CMK (cell line): ENCODE measurements at places on chromosomes 12 and 14.

GRCh38 chr12:27606986-27607385, 83.0 kb downstream of the PPFIBP1 start:
- no peak for DNase-seq

DNA sequence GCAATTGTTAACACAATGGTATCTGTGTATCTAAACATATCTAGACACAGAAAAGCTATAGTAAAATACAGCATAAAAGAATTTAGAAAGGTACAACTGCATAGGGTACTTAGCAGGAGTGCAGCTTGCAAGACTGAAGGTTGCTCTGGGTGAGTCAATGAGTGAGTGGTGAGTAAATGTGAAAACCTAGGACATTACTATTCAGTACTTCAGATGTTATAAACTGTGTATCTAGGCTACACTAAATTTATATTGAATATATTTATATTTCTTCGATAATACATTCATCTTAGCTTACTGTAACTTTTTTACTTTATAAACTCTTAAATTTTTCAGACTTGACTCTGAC, 409.0 kb upstream of the DCN start:
- DNase-seq: no peak

DNA sequence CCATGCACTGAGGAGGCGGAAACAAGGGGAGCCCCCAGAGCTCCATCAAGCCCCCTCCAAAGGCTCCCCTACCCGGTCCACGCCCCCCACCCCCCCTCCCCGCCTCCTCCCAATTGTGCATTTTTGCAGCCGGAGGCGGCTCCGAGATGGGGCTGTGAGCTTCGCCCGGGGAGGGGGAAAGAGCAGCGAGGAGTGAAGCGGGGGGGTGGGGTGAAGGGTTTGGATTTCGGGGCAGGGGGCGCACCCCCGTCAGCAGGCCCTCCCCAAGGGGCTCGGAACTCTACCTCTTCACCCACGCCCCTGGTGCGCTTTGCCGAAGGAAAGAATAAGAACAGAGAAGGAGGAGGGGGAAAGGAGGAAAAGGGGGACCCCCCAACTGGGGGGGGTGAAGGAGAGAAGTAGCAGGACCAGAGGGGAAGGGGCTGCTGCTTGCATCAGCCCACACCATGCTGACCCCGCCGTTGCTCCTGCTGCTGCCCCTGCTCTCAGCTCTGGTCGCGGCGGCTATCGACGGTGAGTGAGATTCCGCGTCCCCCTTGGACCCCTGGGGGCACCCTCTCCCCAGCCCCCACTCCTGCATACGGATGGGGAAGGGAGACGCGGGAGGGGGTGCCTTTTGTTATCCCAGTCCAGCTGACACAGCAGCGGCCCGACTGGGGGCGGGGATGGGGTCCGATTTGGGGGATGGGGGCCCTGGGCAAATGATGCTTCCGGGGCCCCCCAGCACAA, 400 bp downstream of the LRP1 start:
- DNase-seq: no peak

GRCh38 chr12:15216036-15216889, 5.0 kb downstream of the RERG start:
- no peak for DNase-seq

DNA sequence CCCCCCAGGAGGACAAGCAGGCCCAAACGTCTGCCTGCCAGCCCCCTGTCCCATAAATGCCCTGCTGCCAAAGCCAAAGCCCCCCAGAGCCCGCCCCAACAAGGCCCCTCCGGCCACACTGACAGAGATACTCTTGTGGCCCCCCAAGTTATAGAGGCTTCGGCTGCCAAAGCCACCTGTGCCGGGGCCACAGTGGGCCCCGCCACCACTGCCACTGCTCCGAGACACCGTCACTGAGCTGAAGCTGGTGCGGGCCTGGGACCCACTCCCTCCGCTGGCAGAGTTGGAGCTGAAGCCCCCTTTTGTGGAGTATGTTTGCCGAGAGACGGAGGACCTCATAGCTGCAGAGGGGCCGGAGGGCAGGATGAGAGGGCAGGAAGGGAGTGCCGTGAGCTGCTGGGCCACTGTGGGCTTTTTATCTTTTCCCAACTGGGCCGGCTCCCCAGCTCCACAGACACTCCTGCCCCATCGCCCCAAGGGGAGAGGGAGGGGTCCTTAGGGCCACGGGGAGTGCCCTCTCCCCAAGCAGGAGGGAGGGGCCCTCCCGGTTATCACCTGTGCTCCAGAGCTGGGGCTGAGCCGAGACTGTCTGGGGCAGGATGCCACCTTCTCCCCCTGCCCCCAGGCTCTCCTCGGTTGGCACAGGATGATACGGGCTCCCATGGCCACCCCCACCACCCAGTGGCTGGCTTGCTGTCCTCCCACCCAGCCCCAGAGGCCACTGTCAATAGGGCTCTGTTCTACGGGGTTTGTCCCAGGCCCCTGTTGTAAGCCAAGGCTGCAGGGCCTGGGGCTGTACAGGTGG, at the start of gene KRT79:
Gene KRT79, minus strand, starts transcription at position 390 of the 805 bp plus-strand sequence. Its CDS starts 51 bp downstream, at position 339.
- no peak for DNase-seq

DNA sequence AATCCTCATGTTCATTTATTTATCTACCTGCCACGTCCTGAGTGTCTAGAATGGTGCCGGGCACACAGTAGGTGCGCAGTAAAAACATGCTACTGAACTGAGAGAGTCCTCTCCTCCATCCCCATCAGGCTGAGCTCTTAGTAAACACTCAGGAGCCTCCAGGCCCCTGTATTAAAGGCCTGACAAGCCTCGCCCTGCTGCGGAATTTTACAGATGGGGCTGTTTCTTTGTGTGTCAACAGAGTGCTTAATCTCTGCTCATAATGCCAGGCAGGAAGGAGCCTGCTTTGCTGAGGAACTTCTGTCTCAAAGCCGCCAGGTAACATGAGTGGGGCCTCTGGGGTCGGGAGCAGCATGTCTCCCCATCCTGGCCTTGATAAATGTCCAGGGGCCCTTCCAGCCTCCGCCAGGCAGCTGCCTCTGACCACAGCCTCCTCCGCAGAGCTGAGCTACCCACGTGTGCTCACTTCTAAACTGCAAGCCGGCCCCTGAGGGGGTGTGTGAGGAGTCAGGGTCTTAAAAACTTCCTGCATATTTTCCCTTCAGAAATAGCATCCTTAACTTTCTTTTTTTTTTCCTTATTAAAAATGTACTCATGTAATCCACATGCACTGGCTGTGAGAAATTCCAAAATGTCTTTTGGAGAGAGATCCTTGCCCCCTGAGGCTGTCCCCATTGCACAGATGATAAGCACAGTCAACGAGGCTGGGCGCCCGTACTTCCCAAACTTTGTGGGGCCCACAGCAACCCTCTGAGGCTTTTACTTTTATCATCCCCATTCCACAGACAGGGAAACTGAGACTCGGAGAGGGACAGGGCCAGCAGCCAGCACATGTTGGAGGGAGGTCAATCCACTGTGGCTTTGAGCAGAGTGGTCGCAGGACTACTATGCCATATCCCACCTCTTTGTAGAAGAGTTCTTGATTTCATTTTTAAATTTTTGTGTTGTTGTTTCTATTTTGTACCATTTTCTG, 116.0 kb upstream of the NCOR2 start:
- no peak for DNase-seq

GRCh38 chr12:103503546-103504480, 8.0 kb upstream of the C12orf42 start:
- DNase-seq: peak; percentile 11

DNA sequence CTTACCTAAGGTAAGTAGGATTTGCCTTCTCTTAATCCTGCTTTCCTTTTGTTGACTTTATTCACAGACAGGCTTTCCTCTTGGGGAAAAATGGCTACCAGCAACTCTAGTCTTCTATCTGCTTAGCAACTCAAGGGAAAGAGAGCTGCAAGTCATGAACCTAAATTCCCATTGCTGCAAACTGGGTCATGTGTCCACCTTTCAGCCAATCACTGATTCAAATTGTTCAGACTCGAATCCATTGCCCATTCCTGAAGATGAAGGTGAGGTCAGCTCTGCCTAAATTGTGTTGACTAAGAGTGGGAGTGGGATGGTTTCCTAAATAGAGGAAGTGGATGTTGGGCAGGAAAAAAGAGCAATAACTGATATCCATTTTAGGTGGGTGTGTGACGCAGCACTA, 7.7 kb downstream of the FBXW8 start:
- no peak for DNase-seq

DNA sequence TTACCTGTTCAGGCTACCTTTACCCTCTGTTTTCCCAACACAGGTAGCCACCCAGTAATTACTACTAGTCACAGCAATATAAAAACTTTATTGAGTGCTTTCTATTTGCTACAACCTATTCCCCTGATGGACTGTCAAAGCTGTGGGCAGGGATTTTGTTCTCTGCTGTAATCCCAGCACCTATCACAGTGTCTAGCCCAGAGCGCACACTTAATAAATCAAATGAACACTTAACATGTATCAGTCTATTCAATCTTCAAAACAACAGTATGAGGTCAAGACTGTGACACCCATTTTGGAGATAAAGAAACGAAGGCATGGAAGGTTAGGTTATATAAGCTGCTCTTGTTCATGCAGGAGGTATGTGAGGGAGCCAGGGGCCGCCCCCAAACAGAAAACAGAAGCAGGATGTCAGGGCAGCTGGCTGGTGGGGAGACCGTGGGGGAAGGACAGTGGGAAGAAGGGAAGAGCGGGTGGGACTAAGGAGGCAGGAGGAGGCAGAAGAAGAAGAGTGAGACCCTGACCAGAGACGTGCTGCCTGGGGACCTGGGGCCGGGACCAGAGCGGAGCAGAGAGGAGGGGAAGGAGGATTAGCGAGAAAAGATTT, 1.7 kb downstream of the TNFRSF1A start:
- DNase-seq: no peak

DNA sequence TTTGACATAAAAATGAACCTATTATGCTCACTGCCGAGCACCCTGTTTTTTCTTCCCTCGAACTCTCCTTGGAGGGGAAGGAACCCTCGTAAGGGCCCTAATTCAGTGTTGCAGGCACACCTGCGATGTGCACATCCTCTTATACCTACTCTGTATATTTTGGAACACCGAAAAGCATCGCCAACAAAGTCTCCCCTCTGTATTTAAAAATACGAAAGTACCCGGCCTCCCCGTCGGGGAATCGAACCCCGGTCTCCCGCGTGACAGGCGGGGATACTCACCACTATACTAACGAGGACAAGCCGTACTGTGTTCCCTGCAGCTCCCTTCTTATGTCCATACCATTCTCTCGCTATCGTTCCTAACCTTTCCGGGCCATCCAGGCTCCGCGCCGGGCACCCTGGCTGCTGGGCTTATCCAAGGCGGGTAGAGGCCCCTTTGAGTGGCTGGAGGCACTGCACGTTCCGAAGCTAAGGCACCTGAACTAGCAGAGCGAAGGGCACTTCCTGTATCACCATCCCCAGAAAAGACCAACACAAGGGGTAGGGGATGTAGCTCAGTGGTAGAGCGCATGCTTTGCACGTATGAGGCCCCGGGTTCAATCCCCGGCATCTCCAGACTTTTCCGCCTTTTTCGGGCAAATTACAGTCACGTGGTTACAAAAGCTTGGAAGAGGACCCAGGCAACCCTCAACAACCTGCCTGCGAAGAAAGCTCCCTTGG, 25.1 kb upstream of the UBC start:
- DNase-seq: peak; percentile 91

- DNase-seq: no peak
Measured at GRCh38 chr14:30861200-30861599, 13.2 kb upstream of the COCH start.

DNA sequence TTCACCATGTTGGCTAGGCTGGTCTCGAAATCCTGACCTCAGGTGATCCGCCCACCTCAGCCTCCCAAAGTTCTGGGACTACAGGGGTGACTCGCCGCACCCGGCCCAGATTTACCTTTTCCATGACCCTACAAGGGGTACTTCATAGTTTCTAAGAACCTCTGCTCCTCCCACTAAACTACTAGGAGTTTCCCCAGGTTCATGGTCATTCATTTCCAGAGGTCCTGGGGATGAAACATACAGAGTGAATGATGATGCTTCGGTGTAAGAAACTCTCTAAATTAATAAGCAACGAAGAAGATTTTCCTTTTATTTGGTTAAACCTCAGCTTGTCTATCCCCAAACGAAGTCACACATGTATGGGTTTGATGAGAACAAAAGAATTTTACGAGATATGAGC, 56.9 kb downstream of the AMN start:
- no peak for DNase-seq

DNA sequence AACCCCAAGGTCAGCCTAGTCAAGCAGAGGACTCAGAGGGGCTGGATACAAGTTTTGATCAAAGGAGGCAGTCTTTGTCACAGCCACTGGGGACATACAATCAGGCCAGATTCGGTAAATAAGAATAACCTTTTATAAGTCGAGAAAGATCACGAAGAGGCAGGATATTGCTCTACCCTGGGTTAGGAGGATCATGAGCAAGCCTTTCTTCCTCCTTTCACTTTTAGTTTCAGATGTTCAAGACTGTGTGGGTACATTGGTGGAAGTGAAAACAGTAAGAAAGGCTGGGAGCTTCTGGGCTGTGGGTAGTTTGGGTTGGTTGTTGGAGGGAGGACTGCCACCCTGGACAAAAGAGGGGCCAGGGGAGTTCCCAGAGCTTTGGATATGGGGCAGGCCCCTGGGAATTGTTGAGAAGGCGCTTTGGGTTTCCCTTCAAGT, 127.7 kb downstream of the SNAPC1 start:
- no peak for DNase-seq

GRCh38 chr12:104501660-104502059, 44.9 kb downstream of the CHST11 start:
- DNase-seq: no peak

DNA sequence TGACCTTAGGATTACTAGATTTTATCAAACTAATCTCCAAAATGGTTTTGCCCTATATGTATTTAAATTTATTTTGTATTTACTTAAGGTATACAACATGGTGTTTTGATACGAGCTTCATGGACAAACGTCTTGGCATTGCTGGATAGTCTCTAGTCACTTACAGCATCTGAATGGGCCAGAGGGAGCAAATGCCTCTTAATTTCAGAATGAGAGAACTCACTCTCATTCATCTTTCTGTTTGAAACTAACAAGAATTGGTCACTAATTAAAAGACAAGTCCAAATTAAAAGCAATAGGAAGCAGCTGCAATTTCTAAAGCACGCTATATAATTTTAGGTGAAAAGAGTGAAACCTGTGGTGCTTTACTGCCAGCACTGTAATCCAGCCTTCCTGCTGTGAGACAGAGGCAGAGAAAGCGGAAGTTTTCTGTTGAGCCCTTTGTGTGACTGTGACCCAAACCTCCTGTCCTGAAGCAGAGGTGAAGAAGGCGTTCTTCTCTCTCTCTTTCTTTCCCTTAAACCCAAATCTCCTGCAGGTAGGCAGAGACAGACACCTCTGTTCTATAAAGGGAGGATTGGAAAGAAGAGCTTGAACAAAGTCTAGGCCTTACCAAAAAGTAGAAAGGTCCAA, 184.6 kb upstream of the NAV3 start:
- DNase-seq: no peak

GRCh38 chr14:78152201-78153063, 17.7 kb upstream of the NRXN3 start:
- DNase-seq: peak; percentile 39

DNA sequence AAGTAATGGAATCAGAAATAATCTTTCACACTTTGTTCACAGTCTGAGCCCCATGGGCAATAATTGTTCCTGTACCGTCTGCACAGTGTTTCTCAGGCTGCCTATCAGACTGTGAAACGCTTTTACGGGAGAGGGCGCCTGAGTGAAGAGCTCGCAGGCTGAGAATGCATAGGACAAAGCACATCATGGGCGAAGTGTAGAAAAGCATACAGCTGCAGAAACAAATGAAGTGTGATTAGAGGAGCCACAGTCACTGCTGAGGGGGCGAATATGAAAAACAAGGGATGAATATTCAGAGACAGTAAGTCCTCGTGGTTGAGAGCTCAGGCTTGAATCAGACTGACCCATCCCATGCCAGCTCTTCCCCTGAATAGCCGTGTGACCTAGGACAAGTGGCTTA, 438.4 kb upstream of the DCN start:
- no peak for DNase-seq
